ENCODE measurements at places on chromosomes 6 and 20. TPM values are rescaled to one million over a fixed set of nuclear protein-coding genes. Genes with fewer than 3 reads are reported as not detected.

The SUMO4 gene
- 10.2 TPM for total RNA-seq

The FNDC1 gene
- not detected for total RNA-seq

The IFNGR1 gene
- 29.2 TPM for total RNA-seq

The CGAS gene
- total RNA-seq, result 6.5 TPM

The MUC22 gene
- total RNA-seq, result not detected

DNA sequence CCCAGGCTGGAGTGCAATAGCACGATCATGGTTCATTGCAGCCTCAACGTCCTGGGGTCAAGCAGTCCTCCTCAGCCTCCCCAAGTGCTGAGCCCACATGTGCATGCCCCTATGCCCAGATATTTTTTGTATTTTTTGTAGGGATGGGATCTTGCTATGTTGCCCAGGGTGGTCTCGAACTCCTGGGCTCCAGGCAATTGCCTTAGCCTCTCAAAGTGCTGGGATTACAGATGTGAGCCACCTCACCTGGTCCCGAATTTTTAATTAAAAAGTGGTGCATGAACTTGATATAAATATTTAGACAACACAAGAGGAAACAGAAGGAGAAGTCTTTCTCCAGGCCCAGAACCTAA, 7.1 kb upstream of the RNF114 start:
- no peak for DNase-seq

DNA sequence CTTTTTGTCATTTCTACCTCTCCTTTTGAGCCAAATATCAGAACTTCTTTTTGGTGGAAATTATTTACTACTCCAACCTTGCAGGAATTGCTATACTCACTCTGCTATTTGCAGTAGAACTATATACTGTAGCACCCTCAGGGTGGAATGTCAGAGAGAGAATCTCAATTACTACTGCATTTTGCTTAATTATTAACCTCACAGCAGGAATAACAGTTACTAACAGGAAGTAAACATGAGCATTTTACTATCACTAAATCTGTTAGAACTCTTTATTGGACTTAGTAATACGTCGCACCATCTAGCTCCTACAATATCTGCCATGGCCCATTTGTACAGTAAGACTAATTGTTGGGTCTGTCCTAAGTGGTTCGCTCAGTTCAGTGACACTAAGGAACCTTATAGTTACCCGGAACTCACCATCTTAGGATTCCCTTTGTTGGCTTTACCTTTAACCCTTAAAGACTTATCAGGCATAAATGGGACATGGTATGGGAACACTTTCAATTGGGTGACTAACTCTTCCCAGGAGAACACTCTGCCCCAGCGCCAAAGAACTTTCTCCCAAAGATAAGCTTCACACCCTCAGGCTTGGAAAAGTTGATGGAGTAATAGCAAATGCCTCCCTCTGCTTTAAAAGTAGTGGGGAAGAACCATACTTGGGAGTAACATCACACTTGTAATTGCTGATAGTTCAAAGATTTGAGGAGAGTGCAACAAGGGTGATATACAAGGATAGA, 38.8 kb downstream of the PLN start:
- DNase-seq, result no peak

- no peak for DNase-seq
Measured at GRCh38 chr6:134414793-134415192, 96.9 kb upstream of the SGK1 start.

DNA sequence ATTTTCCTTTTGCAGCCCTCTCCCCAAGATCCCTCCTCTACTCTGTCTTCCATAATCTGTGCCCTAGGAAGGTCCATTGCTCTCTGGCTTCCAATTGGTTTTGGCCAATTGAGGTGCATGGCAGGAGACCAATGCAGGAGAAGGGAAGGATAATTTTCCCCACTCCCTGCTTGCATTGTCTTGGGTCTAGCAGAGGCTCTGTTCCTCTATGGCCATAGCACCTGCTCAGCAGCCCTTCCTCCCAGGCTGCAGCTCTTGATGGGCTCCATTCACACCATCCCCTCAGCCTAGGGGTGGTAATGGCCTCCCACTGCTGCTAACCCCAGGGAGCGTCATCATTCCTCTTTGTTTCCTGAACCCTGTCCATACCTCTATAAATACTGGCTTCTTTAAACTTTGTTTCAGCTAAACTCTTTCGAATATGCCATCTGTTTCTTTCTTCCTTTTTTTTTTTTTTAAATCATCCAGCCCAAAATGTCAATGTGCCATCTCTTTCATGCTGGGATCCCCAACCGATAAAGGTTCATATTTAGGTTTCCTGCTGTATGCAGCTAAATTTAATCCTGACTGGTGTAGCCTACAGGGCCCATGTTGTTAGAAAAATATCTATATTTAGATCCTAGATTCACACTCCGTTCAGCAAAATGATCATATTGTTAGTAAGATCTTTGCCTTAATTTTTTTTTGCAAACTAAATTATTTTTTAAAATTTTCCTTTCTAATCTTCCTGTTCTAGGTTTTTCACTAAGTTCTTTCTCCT, 63.8 kb downstream of the HECA start:
- DNase-seq, result no peak

GRCh38 chr6:18022398-18023231, 35.2 kb upstream of the KIF13A start:
- DNase-seq, result no peak
